Activated CD8-positive, alpha-beta T cell treated with anti-CD3 and anti-CD28 coated beads, Interleukin-2, amount 10 ng/mL, durations not matched to agents 7 days and 5 days (primary cell): ENCODE measurements at places on chromosomes 13 and 19.

GRCh38 chr19:36972571-36972970 is 56.4 kb downstream of the ZNF568 start:
- no peak for DNase-seq

DNA sequence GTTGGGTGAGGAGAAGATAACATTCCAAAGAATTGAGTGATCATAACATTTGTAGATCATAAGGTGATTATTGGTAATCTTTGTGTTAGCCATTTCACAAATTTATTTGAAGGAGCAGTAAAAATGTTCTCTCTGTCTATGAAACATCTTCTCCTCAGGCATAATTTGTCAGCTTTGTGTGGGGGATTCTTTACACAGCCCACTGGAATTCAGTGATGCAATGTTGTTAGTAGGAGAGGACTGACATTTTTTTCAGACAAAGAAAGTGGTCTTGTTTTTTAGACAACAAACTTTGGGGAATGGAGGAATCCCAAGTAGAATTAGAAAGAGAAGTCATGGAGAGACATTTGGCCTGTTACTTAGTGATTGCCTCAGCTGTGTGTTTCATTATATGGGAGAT is 100.3 kb downstream of the ITGBL1 start:
- no peak for DNase-seq

DNA sequence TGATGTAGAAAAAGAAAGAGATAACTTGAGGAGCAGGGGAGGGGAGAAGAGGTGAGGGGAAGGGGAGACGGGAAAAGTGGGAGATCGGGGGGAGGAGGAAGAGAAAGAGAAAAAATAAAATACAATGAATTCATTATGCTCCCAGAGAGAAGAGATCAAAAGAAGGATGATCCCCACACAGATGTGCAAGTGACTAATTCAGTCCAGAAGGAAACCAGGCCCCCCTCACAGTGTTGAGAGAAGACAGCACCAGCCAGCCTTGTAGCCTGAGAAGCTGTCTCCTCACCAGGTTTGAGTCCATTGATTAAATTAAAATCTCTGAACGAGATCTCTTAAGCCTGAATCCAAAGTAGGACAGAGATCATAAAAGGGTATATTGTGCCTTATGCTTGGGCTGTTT is 333.7 kb upstream of the NBEA start:
- DNase-seq, result no peak

- DNase-seq, result no peak
Measured at GRCh38 chr19:40923934-40924391, 41.9 kb upstream of the CYP2A7 start.

GRCh38 chr19:53294786-53295441 is 27.4 kb upstream of the VN1R4 start:
- DNase-seq, result no peak

GRCh38 chr13:30689752-30690151 is 45.6 kb upstream of the ALOX5AP start:
- DNase-seq, result no peak

DNA sequence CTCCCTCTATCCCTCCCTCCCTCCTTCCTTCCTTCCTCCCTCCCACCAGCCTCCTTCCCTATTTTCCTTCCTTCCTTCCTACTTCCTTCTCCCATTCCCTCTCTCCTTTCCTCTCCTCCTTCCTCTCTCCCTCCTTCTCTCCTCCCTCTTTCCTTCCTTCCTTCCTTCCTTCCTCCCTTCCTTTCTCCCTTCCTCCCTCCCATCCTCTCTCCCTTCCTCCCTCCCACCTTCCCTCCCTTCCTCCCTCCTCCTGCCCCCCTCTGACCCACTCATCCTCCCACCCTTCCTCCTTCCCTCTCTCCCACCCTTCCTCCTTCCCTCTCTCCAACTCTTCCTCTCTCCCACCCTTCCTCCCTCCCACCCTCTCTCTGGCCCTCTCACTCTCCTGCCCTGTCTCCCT is 132.1 kb downstream of the ZNF536 start:
- no peak for DNase-seq

GRCh38 chr19:28466107-28467045 is 746.6 kb downstream of the UQCRFS1 start:
- DNase-seq, result peak; percentile 77

DNA sequence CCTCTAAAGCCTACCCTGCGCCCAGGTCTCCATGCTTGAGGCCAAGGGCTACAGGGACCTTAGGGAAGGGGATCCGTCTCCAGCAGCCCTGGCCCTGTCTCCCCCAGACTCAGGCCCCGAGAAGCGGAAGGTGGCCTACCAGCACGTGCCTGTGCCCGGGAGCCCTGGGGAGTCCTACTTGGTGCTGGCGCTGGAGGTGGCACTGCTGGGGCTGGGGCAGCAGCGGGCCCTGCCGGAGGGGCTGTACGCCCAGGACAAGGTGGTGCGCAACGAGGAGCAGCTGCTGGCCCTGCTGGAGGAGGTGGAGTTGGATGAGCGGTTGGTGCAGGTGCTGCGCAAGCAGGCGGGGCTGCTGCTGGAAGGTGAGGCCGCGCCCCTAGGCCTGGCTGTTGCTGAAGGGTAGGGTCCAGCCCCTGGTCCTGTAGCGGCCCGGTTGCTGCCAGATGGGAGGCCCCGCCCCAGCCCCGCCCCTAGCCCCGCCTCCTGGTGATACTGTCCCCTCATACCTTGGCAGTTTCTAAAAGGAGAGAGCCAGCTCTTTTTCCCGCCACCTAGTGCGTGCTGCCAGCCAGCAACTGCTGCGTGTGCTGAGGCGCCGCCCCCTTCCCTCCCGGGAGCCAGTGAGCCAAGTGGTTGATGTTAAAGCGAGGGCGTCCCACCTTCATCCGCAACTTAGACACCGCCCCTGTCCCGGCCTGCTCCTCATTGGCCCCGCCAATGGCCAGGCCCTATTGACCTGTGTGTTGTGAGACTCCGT is 22.6 kb downstream of the ZSWIM4 start:
- DNase-seq, result peak; percentile 34
